A549 treated with CORT108297 at 1 μM for 4 hours (cell line): ENCODE measurements at places on chromosomes 1 and 21. TPM values are rescaled to one million over a fixed set of nuclear protein-coding genes. Genes with fewer than 3 reads are reported as not detected.

The FCRL4 gene
- total RNA-seq, result not detected in 5 replicates

The TCP10L gene
- 0.23 to 0.96 TPM (median 0.65 TPM) in 5 replicates for total RNA-seq

The TSTD1 gene
- 0.20 to 0.42 TPM (median 0.29 TPM) in 4 of 5 replicates, not detected in the other for total RNA-seq

The CTBS gene
- total RNA-seq, result 5.1 to 6.6 TPM (median 5.8 TPM) in 5 replicates

The OR2T2 gene
- not detected in 5 replicates for total RNA-seq

The SPATA46 gene
- not detected in 5 replicates for total RNA-seq

The FCGR2B gene
- total RNA-seq, result not detected in 5 replicates

The SNX7 gene
- total RNA-seq, result 21.6 to 53.5 TPM (median 24.9 TPM) in 5 replicates

The FASLG gene
- total RNA-seq, result not detected in 5 replicates
